ENCODE measurements at places on chromosomes 3 and 15.

DNA sequence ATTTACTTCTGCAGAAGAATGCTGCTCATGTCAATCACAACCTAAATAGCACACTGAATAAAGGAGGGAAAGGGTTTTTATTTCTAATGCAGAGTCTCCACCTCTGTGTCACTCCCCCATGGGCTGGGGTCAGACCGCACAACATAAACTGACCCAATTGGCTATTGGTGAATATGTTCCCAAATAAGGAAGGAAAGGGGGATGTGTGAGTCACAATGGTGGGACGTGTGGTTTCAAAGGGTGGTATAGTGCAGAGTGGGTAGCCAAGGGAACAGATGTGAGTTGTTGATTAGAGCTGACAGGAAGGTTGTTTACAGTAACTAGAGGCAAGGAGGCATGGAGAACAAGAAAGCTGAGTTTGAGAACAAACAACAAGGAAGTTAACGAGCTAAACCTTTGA is 491.8 kb downstream of the ZPLD1 start:
- no peak for DNase-seq

DNA sequence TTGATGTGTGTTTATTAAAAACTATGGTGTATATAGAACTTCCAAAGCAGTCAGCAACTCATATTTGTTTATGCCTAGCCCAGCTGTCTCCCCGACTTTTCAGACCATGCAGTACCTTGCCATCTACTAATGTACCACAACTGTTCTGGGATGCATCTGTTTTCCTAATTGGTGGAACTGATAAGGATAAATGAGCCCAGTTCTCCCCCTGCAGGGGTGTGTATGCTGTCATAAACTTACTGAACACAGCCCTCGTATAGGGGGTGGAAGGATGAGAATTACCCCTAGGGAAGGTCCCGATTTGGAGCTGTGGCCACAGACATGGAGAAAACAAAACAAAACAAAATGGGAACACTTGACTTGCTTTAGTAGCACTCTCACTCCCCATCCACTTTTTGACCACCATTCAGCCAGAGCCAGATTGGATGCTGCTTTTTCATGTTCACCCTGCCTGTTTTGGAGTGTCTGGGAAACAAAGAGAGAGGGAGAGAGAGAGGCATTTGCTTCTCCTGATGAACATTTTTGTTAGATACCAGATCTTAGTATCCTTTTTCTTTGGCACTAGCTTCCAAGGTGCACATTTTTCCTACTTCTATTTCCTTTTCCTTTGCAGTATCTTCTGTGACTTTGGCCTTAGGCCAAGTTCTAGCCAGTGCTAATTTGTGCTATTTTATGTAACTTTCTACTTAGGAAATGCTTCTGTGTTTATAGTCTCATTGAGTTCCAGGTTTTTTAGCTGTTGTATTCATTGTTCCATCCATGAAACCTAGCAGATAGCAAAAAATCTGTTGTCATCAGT is 29.1 kb downstream of the CADM2 start:
- no peak for DNase-seq

GRCh38 chr3:148847351-148847750 is 17.7 kb upstream of the CPA3 start:
- no peak for DNase-seq

- no peak for DNase-seq
These were observed 27.6 kb downstream of the ALS2CL start for GRCh38 chr3:46665763-46666452.

GRCh38 chr15:43285609-43286037 is 18.9 kb upstream of the TGM5 start:
- DNase-seq = peak; percentile 66

GRCh38 chr15:85280203-85280602 is 100.2 kb upstream of the AKAP13 start:
- no peak for DNase-seq

GRCh38 chr3:171026597-171027293 is at the start of gene SLC2A2:
Gene SLC2A2 (minus strand): TSS chr3:171026720. CDS start chr3:171026670, 50 bp downstream.
- DNase-seq = no peak

- no peak for DNase-seq
These were observed 27.9 kb downstream of the PIAS1 start for GRCh38 chr15:68081869-68082505.

DNA sequence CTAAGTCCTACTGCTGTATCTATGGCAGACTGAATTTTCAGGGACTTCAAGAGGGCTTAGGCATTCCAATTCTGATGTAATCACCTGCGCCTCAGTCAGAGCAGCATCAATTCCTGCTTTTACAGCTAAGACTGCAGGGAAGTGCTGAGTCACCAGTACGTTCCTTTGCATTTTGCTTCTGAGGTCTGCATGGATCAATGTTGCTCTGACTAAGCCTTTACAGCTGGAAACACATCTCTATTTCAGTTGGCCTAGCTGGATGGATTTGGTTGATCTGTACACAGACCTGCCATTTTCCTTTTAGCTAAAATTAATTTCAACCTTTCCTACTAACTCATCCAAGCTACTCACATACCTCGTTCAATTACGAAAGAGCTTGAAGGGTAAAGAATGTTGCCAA is 51.3 kb downstream of the ETV5 start:
- no peak for DNase-seq

GRCh38 chr3:32432045-32432710 is 40.5 kb downstream of the CMTM7 start:
- DNase-seq = no peak

- DNase-seq = no peak
These were observed 149.2 kb downstream of the CNTN4 start for GRCh38 chr3:2247831-2248230.

DNA sequence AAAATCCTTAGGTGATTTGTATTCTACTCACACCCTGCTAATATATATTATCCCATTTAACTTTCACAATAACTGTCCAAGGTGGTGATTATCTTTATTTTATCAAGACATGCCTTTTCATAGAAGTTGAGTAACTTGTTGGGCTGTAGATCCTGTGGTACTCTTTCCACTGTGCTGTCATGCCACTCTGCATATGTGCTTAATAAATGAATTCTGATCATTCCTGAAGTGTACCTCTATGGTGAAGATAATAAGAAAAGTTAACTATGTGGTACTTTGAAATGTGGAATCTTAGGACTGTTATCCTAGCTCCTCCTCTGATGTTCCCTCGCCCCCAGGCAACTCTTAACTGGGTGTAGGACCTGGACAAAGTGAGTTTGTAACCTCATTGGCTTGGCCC is 5.2 kb downstream of the SNRK start:
- no peak for DNase-seq

DNA sequence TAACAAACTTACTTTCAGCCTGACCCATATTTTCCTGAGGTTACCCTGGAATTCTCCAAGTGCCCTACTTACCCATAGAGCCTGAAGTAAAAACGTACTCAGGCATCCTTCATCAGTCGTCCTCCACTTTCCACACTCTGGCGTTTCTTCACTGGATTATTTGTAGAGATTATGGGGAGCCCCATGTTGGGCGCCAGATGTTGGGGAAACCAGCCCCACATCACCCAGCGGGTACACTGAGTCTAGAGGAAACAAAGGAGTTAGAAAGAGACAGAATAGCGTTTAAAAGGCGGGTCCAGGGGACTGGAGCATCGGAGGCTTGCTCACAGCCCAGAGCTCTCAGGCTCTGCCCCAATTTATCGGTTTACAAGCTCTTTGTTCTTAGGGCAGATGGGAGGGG is 9.7 kb upstream of the SLC28A2 start:
- no peak for DNase-seq

DNA sequence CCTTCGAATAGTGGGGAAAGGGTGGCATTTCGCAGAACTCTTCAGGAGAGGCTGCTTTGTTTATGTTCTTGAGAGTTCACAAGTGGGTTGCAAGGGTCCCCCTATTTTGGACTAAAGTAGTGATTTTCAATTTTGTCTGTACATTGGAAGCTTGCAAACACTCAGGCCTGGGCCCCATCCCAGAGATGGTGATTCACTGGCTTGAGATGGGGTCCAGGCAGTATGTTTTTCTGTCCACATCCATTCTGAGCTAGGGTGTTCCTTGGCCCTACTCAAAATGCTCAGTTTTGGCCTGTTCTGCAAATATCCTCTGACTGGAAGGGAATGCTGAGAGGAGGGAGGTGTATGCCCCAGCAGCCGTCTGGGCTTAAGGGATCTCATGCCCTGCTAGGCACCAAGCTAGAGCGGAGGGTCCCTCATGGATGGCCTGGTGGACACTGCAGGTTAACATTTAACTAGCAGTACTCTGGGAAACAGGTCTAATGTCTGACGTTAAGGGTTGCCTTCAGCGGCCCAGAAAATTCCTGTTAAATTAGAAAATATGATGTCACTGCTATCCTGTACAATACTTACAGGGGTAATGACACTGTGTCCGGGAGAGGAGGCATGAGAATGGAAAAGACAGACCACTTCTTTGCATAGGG is 181.4 kb downstream of the OPA1 start:
- DNase-seq = no peak

GRCh38 chr3:10189557-10190354 is 25.0 kb downstream of the IRAK2 start:
- DNase-seq = no peak

DNA sequence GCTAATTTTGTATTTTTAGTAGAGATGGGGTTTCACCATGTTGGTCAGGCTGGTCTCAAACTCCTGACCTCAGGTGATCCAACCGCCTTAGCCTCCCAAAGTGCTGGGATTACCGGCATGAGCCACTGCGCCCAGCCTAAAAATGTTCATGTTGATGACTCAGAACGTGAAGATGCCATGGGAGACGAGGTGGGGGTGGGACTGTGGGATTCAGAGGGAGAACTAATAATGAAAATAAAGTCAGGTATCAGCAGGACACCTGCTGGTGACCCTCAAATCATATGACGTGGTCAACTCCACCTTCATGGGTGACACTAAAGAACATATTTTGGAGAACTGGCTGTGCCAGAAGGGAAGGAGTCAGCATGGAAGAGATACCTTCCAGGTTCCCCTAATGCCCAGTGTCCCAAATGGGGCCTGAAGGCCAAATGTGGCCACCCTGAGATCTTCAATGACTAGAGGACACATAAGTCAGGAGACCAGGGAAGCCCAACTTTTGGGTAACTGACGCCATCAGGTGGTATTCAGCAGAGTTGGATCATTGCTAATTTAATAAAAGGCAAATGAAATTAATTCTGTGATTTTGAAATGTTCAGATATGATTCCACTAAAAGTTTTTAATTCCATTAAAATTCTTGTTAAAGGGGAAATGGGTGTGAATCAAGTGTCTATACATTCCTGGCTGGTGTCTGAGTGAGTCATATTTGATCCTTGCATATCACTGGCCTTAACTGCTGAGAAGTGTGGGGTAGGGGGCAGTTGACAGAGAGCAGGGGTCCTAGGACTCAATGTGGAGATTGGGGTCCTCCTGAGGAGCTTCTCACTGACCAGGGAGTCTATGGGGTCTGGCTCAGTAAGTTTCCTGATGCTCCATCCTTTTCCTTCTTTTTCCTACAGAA is 88.6 kb upstream of the GSK3B start:
- DNase-seq = no peak

- DNase-seq = no peak
These were observed 29.2 kb downstream of the PCNP start for GRCh38 chr3:101603184-101603583.

GRCh38 chr15:66720206-66721010 is 18.4 kb downstream of the SMAD6 start:
- no peak for DNase-seq

- peak; percentile 5 for DNase-seq
These were observed 1.3 kb downstream of the GOLGA8A start for GRCh38 chr15:34436126-34436955.

- no peak for DNase-seq
These were observed 242.2 kb upstream of the ZPLD1 start for GRCh38 chr3:102192575-102192974.

DNA sequence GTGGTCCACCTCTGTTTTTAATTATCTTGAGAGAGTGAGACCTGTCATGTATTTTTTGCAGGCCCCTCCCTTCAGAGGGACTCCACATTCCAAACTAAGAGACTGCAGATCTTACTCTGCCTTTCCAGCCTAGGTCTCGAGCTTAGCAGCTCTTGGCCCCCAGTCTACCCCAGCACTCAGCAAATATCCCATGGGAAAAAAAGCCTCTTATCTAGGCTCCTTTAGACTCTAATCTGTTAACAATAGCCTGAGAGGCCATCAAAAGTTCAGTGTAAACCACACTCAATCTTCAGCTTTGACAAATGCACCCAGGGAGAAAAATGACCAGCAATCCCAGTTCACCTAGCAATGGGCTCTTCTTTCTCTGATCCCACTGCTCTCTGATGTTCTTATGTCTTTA is 8.6 kb upstream of the BLM start:
- no peak for DNase-seq

DNA sequence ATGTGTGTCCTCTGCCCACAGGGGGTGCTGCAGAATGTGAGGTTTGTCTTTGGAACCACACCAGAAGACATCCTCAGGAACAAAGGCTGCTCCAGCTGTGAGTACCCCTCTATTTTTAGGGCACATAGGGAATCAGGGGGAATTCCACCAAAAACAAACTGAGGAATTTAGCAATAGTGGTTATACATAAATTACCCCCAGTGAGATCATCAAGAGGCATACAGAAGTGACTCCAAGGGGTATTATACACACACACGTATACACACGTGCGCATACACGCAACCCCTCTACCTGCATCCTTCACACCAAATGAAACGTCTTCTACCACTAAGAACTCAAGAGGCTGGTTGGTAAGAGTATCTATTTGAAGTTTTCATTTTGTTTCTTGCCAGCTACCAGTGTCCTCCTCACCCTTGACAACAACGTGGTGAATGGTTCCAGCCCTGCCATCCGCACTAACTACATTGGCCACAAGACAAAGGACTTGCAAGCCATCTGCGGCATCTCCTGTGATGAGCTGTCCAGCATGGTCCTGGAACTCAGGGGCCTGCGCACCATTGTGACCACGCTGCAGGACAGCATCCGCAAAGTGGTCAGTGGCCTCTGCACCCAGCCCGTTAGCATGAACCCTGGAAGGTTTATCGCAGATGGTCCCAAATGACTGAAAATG is 2.9 kb downstream of the THBS1 start:
- DNase-seq = no peak

GRCh38 chr3:76487446-76487845 is 552.5 kb upstream of the ROBO2 start:
- DNase-seq = no peak

DNA sequence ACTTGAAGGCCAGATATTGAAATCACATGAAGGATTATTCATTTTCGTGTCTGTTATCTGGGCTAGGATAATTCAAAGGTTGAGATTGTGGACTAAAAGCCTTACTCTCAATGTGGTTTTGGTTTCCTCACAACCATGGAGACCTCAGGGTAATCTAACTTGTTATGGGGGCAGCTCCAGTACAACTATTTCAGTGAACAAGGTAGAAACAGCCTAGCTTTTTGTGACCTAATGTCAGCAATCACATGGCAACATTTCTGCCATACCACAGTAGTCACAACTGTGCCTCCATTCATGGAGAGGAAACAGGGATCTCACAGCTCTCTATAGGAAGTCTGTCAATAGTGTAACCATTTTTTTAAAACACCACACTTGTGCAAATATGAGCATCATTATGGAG is 62.4 kb upstream of the RARB start:
- no peak for DNase-seq

GRCh38 chr15:80747317-80748053 is 31.7 kb upstream of the CEMIP start:
- peak; percentile 26 for DNase-seq
